ENCODE measurements at places on chromosomes 16 and 17.
A peak's percentile ranks its signal among the peaks of the same experiment; 100 is the strongest.

DNA sequence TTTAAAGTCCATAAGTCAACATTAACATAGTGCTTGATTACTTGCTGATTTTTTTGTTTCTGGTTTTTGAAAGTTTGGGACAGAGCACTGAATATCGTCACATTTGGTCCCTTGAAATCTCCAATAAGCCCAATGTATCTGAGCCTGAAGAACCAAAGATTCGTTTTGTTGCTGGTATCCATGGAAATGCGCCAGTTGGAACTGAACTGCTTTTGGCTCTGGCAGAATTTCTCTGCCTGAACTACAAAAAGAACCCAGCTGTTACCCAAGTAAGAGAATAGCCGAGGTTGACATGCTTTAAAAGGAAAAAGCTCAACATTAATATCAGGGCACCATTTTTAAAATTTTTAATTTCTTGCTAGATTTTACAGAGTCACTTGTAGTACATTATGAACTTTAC lies 27.7 kb upstream of the GOSR1 start:
- DNase-seq: no peak

GRCh38 chr17:74539281-74539820 lies 6.6 kb downstream of the CD300C start:
- no peak for DNase-seq

GRCh38 chr16:82271636-82272035 lies 101.6 kb upstream of the MPHOSPH6 start:
- DNase-seq: no peak

DNA sequence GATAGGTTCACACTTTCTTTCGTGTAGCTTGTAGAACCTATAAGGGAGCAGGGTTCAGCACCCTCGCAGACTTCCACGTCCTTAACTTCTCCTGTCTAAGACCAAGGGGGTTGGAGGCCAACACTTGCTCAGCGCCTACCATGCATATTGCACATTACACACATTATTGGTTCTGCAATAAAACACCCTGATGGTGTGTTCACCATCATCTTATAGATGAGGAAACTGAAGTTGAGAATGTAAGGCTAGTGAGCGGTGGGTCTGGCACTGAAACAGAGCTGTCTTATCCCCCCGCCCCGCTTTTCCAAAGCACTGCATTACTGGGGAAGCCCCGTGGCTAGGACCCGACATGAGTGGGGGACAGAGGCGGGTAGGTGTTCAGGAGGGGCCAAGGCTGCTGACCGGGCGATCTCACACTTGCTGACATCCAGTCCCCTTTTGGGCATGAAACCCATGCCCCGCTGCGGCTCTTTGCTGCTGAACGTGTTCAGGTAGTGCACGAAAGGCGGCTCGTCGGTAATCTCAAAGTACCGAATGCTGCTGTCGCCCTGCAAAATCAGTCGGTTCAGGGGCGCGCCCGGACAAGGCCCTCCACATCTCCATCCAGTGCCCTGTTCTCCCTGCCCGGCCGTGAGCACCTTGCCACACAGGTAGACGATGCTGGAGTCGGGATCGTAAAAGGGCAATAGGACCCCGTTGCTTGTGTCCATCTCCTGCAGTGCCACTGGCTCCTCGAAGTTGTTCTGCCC lies 6.2 kb downstream of the CORO6 start:
- no peak for DNase-seq

- no peak for DNase-seq
Measured at GRCh38 chr17:33113991-33114370, 122.3 kb downstream of the SPACA3 start.

- no peak for DNase-seq
Measured at GRCh38 chr17:40612599-40613244, 34.9 kb downstream of the SMARCE1 start.

DNA sequence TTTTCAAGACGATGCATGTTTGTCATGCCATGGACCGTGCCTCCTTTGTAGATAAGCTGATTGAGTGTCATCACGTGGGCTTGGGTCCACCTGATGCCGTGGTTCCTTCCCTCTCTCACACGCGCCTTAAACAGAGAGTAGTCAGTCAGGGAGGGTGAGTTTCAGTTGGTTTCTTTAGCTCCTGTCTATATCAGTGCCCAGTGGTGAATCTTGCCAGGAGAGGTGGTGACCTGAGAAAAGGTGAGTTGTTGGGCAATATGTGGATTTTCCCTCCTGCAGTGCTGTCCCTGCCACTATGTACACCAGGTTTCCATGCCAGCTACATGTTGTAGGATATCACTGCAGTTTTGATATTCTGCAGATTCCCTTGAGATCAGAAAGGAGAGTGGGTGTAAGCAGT lies 129.7 kb downstream of the LAT start:
- DNase-seq: no peak

GRCh38 chr17:59962739-59963318 lies 1.7 kb downstream of the RNFT1 start:
- no peak for DNase-seq

- DNase-seq: no peak
Measured at GRCh38 chr16:4556112-4556511, at the start of gene C16orf96. Gene C16orf96 (plus strand): TSS chr16:4556340. CDS start chr16:4556490, 150 bp downstream.

DNA sequence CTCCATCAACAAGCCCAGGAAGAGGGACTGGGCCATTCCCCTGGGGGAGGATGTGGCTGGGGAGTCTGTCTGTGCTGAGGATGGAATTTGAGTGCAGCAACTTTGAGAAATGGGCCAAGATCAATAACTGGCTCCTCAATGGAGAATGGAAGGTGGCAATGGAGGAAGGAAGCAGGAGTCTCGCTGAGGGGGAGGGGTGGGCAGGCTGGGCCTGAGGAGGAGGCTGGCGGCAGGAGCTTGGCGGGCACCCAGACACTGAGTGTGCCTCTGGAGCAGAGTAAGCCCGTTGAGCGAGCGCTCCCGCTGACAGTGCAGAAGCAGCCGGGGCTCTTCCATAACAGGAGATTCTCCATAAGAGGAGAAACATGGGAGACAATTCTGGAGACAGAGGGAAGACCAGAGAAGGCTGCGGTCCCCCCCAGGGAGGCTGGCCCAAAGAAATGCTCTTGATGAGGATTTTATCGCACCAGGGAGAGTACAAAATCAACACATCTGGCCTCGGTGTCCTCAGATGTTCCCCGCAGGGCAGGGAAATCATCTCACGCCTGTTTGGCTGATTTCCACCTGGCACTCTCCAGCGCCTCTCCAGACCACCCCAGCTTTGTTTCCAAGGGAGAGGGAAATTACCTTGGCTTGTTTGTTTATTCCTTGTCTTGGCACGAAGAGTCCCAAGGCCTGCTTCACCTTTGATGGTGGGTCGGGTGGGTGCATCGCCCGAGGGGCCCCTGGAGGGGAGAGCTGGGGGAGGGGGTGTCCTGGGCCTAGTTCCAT lies 2.8 kb upstream of the MMP15 start:
- DNase-seq: no peak

DNA sequence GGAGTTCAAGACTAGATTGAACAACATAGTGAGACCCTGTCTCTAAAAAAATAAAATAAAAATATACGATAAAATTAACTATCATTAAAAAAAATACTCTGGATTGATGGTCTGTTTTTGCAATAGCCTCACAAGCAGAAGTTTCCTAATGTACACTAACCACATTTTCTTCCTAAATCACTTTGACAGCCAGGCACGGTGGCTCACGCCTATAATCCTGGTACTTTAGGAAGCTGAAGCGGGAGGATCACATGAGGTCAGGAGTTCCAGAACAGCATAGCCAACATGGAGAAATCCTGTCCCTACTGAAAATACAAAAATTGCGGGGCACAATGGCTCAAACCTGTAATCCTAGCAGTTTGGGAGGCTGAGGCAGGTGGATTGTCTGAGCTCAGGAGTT lies 64.7 kb downstream of the HELZ start:
- DNase-seq: no peak

DNA sequence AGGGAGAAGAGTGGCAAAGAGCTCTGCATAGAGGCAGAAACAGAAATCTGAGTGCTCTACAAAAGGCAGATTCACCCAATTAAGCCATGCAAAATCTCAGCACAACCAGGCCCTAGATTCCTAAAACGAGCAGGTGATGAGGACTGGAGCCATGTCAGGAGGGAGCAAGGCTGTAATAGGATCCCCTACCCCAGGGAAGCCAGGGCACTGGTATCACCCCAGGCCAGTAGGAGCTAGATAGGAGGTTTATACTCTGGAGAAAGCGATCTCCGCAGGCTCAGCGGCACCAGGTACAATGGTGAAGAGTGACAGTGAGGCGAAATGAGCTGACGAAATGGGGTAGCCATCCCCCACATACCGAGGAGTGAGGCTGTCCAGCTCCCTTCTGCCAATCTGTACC lies 171.5 kb downstream of the PARN start:
- DNase-seq: no peak

DNA sequence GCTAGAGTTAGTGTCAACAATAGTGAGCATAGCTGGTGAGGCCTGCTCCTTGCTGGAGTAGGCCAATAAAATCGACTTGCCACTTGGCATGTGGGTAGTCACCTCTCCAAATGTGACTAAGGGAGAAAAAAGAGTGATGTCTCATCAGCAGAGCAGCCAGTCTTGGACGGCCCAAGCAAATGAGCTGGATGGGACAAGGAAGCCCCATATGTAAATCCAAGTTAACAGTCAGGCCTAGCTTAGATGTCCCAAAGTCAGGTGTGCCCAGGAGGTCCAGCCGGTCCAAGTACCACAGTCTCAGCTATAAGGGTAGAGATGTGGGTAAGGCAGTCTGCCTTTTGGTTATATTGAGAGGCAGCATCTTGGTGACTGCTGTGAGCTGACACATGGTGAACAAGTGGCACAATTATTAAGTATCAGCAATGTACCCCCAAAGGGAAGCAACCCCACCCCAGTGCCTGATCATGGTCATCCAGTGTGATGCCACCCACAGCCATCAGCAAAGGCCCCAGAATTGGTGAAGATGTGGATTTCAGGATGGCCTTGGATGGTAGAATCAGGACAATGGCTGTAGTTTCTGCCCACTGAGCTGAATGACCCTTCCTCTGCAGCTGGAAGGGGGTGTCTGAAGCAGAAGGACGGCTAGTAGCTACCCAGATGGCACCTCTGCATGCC lies 83.4 kb downstream of the TNFRSF13B start:
- DNase-seq: no peak

DNA sequence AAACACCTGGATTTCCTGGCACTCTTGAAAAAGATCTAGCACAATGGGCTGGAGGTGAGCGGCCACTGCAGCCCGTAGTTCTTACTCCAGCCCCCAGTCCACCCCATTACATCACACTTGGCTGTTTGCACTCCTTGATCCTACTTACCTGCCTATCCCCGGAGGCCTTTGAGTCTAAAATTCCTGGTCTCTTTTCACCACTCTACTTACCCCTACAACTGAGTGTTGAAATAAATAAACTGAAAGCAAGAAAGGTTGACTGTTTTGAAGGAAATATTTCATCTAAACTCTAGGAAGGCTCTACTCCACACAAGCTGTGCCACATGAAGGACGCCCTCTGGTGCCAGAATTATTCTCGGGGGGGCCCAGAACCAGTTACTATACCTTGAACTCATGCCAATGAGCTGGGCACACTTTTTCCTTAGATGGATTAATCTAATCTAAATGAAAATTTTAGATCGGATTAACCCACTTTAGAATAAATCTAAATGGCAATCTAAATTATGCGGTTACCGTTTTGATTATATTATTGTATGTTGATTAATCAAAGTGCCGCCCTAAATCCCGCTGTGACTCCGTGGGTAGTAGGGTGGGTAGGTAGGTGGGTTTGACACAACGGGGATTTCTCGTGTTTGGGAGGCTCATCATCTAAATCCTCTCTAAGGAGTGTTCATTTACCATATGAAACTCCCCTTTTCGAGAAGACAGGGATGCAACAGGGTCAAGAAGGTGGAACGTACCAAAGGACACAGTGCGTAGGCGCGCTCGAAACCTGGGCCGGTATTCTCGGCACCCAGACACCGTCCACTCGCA lies 651 bp upstream of the EIF1 start:
- DNase-seq: peak; percentile 89

Measured in hematopoietic multipotent progenitor cell treated with erythropoietin and hydrocortisone succinate and interleukin-3 and kit ligand, for 8 days (in vitro differentiated cells).